Left hindlimb (tissue), 1 donor: ENCODE measurements at places on chromosomes 6 and 20.

DNA sequence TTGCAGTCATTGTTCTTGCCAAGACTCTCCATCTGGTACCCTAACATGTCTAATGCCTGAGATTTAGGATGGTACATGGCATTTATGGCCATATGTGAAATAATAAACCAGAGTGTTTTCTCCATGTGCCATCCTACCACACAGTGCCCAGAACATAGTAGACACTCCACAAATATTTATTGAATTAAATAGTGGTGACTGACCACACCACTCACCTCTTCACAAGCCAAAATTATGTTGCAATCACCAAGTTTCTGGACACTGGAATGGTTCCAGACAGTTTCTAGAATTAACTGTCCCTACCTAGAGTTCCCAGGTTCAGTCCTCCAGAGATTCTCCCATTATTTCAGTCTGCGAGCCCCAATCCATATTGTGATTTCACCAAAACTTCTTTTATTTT, 427.3 kb downstream of the KIF16B start:
- DNase-seq = no peak

DNA sequence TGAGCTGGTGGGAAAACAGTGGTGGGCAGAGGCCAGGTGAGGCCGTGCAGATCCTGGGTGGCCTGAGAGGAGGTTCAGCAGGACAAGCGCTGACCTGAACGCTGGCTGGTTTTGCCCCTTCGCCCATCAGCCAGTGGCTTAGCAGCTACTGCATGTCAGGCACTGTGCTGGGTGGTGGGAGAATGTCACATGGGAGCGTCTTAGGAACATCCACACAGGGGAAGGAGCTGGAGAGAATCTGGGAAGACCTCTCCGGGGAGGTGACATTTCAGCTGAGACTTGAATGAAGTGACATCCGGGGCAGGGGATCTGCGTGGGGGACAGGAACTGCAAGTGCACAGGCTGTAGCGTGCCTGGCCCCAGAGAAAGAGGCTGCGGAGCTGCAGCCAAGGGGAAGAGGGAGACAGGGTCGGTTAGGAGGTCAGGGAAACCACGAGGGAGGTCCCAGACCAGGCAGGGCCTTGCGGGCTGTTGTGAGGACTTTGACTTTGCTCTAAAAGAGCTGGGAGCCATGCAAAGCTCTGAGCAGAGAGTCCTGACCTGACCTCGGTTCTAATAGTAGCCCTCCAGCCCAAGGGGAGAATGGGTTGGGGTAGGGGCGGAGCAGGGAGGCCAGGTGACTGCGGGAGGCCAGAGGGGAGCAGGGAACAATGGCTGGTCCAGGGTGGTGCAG, 156.8 kb upstream of the PTPN1 start:
- DNase-seq = no peak

- DNase-seq = no peak
These were observed 148.5 kb upstream of the ATXN1 start for GRCh38 chr6:16909658-16910360.

- DNase-seq = no peak
These were observed 28.5 kb upstream of the SNRPB2 start for GRCh38 chr20:16701296-16701695.
